NCI-H1694 (cell line): ENCODE measurements at places on chromosomes 3 and 15.

- DNase-seq: no peak
Measured at GRCh38 chr3:30073622-30074021, 532.8 kb upstream of the TGFBR2 start.

GRCh38 chr3:64353226-64353625 is 128.0 kb upstream of the PRICKLE2 start:
- DNase-seq: peak; percentile 27

DNA sequence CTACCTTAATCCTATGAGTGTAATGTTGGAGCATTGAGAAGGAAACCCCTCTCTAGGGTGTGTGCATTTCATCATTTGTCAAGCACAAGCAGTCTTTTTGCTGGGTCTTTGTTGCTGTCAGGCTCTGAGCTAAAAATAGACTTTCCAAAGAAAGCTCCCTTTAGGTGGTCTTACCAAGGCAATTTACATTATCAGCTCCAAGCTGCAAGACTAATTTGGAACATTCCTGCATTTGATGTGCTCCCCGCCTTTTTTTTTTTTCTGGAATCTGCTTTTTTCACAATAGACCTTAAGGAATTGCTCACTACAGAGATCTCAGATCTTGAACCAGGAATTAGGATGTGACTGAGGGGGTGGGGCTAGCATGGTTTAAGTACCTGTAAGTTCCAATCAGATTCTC is 60.6 kb upstream of the STAC start:
- no peak for DNase-seq

DNA sequence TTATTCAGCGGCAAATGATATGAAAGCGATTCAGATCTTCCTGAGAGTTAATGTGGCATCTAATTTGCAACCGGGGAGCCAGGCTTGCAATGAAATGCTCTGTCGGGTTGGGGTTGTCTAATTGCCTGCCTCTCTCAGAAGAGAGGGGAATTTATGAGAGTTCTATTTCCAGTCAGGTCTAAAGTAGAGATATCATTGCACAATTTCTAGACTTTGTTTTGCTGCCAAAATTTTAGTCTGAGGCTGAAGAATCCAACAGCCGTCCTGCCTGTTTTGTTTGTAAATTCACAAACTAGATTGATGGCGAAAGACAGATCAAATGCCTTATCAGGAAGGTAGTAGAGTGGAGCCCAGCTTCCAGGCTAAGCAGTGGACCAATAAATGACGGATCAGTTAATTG is 610 bp downstream of the LIPC start:
- no peak for DNase-seq

GRCh38 chr15:51484781-51485180 is 137.8 kb downstream of the DMXL2 start:
- no peak for DNase-seq

DNA sequence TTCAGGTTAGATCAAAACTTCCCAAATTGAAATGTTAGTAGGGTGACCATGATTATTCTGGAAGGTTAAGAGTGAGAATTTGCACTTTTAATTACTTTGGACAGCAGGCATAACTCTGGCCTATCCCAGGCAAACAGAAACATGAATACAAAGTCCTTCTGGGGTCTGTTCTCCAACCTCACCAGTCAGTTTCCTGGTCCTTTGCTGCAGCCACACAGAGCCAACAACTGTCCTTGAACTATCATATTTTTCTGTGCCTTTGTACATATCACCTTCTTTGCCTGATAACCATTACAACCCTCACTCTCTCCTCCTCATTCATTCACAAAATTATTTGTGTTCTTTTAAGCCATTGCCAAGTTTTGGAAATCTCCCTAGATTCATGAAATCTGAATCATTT is 126.0 kb upstream of the GBE1 start:
- no peak for DNase-seq

DNA sequence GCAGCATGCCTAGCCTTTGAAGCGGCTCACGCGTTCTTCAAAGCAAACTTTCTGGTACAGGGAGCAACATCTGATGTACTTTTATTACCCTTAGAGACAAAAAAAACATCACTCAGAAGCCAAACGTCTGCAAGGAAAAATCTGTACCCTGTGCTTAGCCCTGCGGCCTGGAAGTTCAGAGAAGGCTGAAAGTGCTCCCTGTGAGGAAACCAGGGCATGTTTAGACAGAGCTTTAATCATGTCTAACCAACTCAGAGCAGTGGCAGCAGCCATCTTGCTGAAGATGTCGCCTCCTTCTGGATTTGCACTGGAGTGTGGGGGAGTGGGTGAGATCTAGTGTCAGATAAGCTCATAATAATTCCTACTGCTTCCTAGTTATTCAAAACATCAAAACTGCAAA is 170.4 kb downstream of the P3H2 start:
- no peak for DNase-seq

GRCh38 chr3:23916152-23916885 is 471 bp downstream of the NKIRAS1 start:
- DNase-seq: no peak

DNA sequence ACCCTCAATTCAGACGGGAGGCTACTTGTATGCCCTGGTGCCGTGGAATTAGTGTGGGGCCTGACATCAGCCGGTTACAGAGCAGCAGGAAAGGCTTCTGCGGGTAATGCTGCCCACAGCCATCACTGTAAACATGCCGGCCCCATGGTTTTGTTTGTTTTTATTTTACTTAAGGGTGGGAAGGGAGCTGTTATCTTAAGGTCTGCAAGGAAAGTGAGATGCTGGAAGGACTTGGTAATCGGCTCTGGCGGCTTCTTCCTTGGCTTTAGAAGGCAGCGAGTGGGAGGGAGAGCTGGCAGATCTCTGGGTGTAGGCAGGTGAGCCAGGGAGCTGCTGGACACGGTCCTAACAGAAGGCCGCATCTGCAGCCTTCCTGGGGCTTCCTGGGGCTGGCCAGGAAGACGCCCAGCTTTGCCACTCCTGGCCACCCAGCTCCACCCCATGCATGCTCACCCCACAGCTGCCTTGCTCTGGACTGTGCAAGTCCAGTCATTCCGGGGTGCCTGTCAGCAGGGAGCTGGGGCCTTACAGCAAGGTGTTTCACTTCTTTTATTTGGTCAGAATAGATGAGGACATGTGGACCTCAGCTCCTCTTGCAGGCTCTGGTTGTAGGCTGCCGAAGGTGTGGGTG is 54.1 kb upstream of the FURIN start:
- no peak for DNase-seq

DNA sequence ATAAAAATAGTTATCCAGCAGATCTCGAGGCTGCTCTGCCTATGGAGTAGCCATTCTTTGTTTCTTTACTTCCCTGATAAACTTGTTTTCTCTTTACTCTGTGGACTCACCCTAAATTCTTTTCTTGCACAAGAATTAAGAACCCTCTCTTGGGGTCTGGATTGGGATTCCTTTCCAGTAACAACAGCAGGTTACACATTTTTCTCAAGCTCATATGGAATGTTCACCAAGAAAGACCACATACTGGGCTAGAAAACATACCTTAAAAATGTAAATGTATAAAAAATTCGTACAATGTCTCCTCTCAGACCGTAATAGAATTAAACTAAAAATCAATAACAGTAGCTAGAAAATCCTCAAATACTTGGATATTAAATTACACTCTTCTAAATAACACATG is 299.2 kb downstream of the CNTN3 start:
- no peak for DNase-seq

- no peak for DNase-seq
Measured at GRCh38 chr3:14511623-14512280, 28.4 kb downstream of the GRIP2 start.

GRCh38 chr3:159776779-159777178 is 211.9 kb upstream of the IL12A start:
- DNase-seq: no peak

GRCh38 chr3:184543843-184544512 is 17.6 kb upstream of the EPHB3 start:
- peak; percentile 91 for DNase-seq

DNA sequence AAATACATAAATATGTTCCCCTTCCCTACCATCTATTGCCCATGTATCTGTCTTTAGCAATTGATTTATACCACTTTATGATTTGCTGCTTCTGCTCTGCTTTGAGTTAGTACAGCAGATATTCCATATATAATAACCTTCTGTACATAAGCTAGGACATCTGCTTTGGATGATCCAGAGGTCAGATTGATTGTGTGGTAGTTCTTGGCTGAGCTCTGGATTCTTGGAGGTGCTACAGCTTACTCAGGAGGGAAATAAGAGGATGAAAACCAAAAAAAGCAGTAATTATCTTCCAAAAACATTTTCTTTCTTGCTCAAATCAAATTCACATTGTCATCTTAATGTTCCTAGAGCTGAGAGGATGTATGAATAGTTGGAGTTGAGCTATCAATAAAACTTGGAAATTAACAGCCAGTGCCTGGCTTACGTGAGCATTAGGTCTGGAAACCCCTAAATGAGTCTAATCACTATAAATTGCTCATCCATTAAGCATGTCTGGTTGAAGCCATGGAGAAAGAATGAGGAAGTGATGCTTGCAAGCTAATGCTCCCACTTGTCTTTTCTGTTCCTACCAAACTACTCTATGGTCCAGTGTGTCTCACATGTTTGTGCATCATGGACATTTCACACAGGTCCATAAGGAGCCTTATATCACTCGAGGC is 36.3 kb upstream of the TMEM42 start:
- no peak for DNase-seq

GRCh38 chr15:62512904-62513303 is 347.8 kb upstream of the C2CD4B start:
- DNase-seq: no peak

- no peak for DNase-seq
Measured at GRCh38 chr3:48276911-48277641, 36.2 kb downstream of the ZNF589 start.

GRCh38 chr3:114508976-114509375 is 215.1 kb downstream of the TIGIT start:
- no peak for DNase-seq

- no peak for DNase-seq
Measured at GRCh38 chr15:39118510-39118909, 462.4 kb upstream of the THBS1 start.

DNA sequence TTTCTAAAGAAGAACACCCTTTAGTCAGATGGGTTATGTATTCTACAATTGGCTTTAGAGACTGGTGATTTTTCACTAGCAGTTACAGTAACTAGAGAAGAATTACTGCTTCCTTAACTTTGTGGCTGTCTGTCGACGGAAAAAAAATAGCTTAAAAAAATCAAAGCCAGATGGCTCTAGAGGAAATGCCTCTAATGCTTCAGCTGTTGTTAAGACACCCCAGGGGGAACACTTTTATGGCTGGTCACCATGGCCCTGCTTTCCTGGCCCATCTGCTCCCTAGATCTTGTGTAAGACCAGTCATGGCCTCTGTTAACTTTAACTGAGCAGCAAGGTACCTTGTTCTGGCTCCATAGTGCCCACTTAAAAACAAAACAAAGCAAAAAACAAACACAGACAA is 198.6 kb upstream of the PLSCR5 start:
- DNase-seq: peak; percentile 24
